Body of pancreas (tissue), 4 donors: ENCODE measurements at places on chromosomes 12 and 14.
A peak's percentile ranks its signal among the peaks of the same experiment; 100 is the strongest.

DNA sequence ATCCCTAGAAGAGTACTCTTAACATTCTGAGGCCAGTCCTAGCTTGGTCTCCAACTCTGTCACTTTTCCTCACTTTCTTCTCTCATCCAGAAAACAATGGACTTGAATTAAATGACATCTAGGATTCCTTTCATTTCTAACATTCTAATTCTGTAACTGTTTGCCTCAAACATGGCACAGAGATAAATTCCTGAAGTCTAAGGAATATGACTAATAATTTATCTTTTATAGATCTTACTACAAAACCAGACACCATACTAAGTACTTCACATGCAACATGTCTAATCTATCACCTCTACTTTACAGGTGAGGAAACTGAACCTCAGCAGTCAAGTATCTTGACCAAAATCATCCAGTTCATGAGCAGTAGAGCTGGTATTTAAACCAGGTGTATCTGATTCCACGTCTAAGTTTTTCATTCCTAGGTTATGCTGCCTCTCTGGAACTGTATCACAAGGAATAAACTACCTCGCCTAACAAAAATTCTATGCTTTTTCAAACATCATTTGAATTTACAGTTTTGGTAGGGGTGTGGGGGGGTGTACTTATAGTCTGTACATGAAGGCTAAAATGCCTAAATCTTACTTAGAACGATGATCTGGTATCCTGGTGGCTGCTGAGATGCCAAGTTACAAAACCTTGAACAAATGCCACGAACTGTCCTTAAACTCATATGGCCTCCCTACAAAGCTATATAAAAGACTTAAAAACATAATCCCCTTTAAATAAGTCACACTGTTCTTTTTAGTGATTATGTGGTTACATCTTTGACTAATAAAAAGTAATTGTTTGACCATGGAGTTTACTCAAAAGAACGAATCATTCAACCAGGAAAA, 41.6 kb downstream of the ATXN2 start:
- peaks cover 15% of the 10 kb centered on the region for H3K4me1 ChIP-seq
- no peaks in the 10 kb centered on the region for H3K27me3 ChIP-seq
- H3K36me3 ChIP-seq: no peaks in the 10 kb centered on the region
- no peak overlapping the region for H3K4me3 ChIP-seq

DNA sequence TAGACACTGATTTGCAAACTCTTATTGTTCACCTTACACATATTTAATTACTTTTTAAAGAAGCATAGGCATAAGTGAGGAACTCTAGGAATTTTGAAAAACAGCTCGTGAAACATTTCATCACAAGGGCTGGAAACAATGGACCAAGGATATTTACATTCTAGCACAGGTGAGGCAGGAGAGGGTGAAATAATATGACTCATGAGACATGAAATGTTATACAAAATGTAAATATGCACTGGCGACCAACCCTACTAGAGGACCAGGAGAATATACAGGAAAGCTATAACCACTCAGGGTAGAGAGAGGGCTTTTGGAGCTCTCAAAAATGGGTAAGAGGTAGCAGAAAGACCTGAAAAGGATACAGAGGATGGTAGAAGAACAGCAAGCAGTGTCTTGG, 115.3 kb downstream of the PTGER2 start:
- H3K4me3 ChIP-seq: no peak overlapping the region
- H3K4me1 ChIP-seq: no peaks in the 10 kb centered on the region
- no peak overlapping the region for H3K27ac ChIP-seq
- H3K27me3 ChIP-seq: no peaks in the 10 kb centered on the region
- no peak for DNase-seq

GRCh38 chr12:100337727-100338126, 19.1 kb upstream of the SLC17A8 start:
- peaks cover 25% of the 10 kb centered on the region for H3K4me1 ChIP-seq
- DNase-seq: peak; percentile 74
- no peaks in the 10 kb centered on the region for H3K27me3 ChIP-seq
- H3K36me3 ChIP-seq: no peaks in the 10 kb centered on the region

DNA sequence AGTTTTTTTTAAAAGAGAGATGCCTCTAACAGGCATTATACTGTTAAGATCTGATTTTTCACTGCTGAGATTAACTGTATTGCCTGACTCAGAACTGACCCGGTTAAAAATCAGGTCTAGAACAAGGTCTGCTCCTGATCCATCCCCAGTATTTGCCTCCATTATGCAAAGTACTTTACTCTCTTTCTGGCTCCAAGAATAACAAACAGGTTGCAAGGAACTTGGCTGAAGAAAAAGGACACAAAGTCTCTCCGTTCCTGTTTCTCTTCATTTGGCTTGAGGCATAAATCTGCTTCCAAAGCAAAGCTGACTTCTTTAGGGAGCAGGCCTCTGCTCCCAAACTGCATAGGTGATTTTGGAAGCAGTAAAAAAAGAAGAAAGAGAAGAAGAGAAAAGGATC, 199.3 kb upstream of the PDZRN4 start:
- H3K36me3 ChIP-seq: no peaks in the 10 kb centered on the region
- no peaks in the 10 kb centered on the region for H3K27me3 ChIP-seq
- no peaks in the 10 kb centered on the region for H3K4me1 ChIP-seq
- DNase-seq: no peak
- no peak overlapping the region for H3K4me3 ChIP-seq
